ENCODE measurements at places on chromosomes 3 and 15. TPM values are rescaled to one million over a fixed set of nuclear protein-coding genes. Genes with fewer than 3 reads are reported as not detected.

MOBP gene
- not detected for total RNA-seq

GOLGA8S gene
- 0.13 TPM for total RNA-seq

SCN10A gene
- total RNA-seq = not detected

KLHL40 gene
- not detected for total RNA-seq

ACTC1 gene
- total RNA-seq = 1.2 TPM

GATM gene
- 0.76 TPM for total RNA-seq

TNFAIP8L3 gene
- 3.0 TPM for total RNA-seq

EOGT gene
- total RNA-seq = 67.2 TPM

FETUB gene
- total RNA-seq = not detected

CD96 gene
- not detected for total RNA-seq
